SW480 (cell line): ENCODE measurements at places on chromosomes 7 and 10.
A peak's percentile ranks its signal among the peaks of the same experiment; 100 is the strongest.

DNA sequence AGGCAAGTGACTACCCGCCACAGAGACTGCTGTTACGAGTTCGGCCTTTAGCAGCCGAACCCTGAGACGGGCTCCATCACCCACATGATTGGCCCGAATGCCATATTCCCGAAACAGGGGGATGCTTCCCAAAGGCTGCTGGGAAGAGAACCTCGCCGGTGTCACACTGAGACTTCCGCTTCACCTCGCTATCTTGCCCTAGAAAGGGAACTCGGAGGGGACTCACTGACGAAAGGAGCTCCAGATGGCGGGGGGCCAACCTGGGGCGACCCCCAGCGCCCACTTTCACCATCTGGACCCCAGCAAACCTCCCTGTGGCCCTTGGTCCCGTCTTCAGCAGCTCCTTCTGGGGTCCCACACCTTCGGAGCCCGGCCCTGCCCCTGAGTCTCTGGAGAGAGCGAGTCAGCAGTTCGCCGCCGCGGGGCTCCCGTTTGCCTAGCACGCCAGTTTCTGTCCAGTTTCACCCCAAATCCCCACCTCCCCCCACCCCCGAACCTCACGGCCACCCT is 529 bp downstream of the HPS1 start:
- peak; percentile 23 for DNase-seq

DNA sequence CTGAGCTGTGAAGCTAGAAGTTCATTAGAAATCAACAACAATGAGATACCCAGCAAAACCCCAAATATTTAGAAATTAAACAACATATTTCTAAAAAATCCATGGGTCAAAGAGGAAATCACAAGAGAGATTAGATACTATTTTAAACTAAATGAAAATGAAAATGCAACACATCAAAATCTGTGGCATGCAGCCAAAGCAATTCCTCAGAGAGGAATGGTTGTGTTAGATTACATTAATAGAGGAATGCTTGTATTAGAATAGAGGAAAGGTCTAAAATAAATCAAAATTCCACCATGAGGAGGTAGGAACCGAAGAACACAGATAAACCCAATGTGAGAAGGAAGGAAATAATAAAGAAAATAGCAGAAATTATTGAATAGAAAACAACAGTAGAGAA is 642.1 kb upstream of the GALNT17 start:
- no peak for DNase-seq

DNA sequence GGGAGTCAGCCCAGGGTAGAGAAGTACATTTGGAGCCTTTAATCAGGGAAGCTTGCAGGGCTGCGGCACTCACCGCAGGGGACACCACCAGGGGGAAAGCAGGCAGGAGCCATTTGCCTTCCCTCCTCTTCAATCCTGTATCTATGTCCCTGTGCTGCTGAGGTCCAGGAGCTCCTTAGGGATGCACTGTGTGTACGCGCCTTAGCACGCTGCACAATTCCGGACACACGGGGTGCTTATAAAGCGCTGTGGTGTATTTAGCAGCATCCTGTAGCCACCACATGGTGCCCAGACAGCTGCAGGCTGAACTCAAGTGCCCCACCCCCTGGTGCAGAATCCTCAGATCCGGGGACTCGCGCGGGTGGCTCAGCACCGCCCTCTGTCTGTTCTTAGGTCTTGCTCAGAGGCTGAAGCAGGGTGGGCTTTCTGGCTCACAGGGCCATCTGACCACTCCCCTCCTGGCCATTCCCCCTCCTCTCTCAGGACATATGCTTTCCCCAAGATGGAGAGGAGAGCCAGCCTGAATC is 421.4 kb downstream of the SDK1 start:
- no peak for DNase-seq

DNA sequence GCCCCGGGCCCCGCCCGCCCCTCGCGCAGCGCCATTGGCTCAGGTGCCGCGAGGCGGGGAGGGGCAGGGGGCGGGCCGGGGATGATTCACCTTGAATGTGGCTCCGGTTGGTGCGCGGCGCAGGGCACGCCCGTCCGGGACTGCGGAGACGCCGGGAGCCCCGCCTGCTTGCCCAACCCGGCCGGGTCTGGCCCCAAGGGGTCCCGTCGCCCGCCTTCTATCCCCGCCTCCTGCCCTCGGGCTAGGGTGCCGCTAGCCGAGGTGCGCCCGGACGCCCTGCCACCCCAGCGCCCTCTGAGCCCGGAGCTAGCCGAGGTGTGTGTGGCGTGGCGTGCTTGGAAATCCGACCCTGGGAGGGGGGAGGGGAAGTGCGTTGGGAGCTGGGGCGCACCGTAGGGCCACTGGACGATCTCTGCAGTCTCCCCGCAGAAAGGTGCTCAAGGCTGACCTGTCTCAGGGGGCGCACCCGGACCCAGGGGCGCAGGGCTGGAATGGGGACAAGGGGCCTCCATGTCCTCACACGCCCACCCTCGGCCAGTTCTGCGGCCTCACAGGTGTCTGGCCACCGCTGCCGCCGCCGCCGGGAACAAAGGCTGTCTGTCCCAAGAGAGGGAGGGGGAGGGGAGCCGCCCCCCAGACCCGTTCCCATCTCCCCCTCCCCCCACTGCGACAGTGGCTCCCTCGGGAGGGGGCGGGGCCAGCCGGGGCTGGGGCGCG is 168.9 kb downstream of the NRF1 start:
- peak; percentile 93 for DNase-seq

DNA sequence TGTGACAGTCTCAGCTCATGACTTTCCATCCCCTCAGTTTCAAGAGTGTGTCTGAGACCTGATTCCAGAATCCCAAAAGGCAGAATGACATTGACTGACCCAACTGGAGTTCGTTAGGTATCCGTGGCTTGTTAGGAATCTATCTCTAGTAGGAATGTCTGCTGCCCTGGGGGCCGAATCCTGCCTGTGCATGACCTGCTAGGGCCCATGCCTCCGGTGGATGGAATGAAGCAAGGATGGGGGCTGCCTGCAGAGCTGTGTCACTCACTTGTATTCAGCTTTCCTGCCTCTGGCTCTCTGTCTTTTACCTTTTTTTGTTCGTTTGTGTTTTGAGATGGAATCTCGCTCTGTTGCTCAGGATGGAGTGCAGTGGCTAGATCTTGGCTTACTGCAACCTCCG is 129.5 kb downstream of the SDK1 start:
- no peak for DNase-seq

- no peak for DNase-seq
Measured at GRCh38 chr7:8134089-8134733, 127.8 kb downstream of the ICA1 start.

- DNase-seq: no peak
Measured at GRCh38 chr7:38929460-38930171, 20.6 kb upstream of the VPS41 start.
